ENCODE measurements at places on chromosomes 12 and 14.

DNA sequence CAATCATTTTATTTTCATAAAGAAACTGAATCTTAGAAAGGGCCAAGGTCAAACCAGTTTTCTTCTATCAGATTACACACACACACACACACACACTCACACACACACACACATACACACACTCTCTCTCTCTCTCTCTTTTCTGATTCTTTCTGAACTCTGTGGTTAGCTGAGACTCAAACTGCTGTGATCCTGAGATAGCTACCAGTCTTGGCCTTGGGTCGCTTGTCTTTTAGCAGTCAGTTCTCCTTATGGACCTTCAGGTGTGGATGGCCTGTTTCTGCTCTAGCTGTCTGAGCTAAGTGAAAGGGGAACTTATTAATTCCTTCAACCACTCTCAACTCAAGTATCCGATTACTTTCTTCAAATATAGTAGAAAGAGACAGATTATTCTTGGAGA lies 145.1 kb downstream of the GRIP1 start:
- no peak for DNase-seq

- no peak for DNase-seq
These were observed 52.9 kb downstream of the EGLN3 start for GRCh38 chr14:33897878-33898535.

- no peak for DNase-seq
These were observed 412 bp downstream of the FGFR1OP2 start for GRCh38 chr12:26938701-26939062.

DNA sequence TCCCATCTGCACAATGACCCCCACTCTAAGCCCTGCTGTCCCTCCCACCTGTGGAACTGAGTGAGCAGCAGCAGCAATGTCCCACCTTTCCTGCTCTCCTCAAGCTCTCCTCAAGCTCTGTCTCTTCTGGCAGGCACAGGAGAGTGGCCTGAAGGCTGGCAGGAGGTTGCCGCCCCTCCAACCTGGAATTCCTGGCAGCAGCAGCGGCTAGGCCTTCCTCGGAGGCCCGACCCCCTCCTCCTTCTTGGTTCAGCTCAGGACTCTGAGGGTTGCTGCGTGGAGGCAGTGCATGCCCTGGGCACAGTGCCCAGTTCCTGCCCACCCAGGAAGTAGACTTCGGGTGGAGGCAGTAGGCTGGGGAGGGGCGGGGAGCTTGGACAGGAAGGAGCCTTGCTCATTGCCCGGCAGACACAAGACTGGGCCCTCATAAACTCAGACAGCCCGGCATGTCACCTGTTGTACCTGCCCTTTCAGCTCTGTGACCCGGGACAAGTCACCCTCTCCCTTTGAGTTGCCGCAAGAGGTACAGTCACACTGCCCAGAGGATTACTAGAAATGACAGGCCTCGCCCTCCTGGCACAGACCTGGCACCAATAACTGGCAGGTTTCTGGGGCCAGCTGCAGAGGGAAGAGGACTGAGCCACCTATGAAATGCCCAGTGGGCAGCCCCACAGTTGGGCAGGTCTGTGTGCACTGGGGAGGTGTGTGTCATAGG lies 2.1 kb upstream of the SERPINA1 start:
- DNase-seq = no peak

GRCh38 chr12:47941871-47942613 lies 21.4 kb upstream of the TMEM106C start:
- DNase-seq = peak; percentile 42

DNA sequence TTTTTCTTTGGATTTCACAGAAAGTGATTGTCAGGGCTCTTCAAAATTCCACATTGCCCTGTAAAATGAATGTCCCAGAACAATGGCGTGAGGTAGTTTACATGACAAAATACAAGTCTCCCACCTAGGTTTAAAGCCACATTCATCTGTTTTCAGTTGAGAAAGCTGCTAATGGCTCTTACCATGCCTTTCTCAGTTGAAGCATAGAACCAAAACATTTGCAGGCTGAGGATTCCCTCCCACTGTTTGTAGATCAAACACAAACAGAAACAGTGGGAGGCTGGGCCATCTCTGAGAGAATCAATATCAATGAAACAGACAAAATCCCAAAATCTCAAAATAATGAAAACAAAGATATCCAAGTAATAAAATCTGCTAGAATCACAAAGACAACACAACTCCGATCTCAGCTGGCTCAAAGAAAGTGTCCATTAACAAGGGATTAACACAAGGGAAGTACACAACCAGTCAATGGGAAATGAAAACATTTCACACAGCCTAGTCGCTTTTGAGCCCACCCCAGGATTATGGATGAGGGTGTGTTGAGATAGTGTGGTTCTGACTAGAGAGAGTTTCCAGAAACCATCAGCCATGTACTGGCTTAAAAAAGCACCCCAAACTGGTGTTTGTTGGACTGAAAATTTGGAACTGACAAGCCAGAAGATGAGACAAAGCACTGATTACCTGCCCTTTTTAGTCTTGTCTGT lies 54.5 kb upstream of the TMEM260 start:
- no peak for DNase-seq

- no peak for DNase-seq
These were observed 56.9 kb downstream of the SCFD1 start for GRCh38 chr14:30678926-30679431.

DNA sequence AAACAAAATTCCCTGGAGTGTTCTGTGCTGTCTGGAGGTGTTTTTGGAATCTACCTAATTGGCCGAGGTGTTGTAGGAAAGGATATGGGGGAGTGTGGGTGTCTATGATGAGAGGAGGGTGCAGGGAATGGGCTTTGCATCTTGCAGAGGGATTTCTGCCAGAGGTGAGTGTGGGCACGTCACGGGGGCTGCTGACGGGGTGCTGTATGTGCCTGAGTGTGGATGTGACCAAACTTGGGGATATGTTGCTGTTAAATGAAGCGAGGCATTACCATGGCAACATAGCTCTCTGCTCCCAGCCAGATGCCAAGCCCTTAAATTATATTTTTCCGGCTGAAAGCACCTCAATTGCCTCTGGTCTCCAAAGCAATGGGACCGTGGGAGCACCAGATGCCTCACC lies 44.3 kb upstream of the SPTLC2 start:
- DNase-seq = no peak

- DNase-seq = no peak
These were observed 292.9 kb downstream of the RAD51B start for GRCh38 chr14:68112442-68112841.

GRCh38 chr12:10101042-10101579 lies 2.3 kb upstream of the CLEC1A start:
- DNase-seq = no peak

- no peak for DNase-seq
These were observed 13.8 kb downstream of the NOS1 start for GRCh38 chr12:117347588-117347987.

- DNase-seq = no peak
These were observed 57.1 kb downstream of the VWF start for GRCh38 chr12:6067152-6067916.

- no peak for DNase-seq
These were observed 47.4 kb upstream of the ABCC9 start for GRCh38 chr12:21988619-21989018.

GRCh38 chr12:14417715-14418114 lies 52.2 kb downstream of the ATF7IP start:
- DNase-seq = peak; percentile 63

GRCh38 chr12:64893961-64894360 lies 69.5 kb downstream of the TBC1D30 start:
- DNase-seq = no peak

DNA sequence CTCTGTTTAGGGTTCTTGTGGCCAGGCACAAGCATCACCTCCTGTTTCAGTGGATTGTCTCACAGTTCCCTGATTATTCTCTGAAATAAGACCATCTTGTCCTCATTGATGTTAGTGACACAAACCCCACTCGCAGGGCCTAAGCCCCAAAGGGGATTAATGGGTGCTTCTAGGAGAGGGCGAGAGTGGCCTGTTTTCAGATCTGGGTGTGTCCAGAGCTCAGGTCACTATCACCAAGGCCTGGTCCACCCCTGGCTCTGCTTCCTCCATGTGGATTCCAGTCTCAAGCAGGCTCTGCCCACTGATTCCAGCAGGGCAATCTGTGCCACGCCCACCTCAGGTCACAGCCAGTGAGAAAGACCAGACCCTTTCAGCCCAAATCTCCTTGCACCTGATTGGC lies 361.9 kb downstream of the ADGRD1 start:
- DNase-seq = no peak

DNA sequence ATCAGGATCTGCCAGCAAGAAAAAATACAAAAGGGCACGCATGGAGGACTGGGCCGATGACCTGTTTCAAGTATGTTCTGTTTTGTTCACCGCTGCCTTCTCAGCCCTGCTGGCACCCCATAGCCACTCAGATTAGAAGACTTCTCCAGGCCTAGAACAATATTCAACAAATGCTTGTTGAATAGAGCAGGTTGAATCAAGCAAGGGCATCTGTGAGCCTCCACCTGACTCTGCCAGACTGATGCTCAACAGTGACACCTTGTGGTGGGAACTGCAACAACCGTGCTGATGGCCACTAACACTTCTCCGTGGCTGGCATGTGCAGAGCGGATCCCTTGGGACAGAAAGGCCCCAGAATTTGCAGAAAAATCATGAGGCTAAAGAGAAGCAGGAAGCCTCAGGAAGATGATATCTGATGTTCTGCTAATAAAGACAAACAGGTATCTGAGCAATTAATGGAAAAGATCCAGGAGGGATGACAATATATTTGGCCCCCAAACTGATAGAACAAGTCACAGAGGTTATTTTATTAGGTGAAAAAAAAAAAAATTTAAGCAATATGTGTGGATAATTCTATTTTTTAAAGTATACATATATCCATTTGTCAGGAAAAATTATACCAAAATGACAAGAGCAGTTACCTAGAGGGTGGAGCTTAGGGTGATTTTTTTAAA lies 114.3 kb downstream of the KSR2 start:
- peak; percentile 27 for DNase-seq

DNA sequence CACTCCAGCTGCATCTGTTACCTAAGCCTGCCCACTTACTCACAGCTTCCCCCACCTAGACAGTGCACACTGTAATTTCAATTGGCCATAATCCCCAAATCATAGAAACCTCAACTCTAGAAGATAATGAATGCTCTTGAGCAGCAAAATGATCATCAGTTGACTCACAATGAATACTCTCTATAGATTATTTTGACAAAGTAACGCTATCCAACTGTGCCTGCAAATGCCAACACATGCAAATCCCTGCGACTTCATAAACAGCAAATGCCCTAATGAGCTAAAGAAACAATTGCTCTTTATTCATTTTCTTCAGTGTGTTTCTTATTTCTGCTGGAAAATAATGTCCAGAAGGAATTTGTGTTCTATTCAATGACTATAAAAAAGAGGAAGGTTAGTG lies 319.5 kb downstream of the PAWR start:
- DNase-seq = no peak

DNA sequence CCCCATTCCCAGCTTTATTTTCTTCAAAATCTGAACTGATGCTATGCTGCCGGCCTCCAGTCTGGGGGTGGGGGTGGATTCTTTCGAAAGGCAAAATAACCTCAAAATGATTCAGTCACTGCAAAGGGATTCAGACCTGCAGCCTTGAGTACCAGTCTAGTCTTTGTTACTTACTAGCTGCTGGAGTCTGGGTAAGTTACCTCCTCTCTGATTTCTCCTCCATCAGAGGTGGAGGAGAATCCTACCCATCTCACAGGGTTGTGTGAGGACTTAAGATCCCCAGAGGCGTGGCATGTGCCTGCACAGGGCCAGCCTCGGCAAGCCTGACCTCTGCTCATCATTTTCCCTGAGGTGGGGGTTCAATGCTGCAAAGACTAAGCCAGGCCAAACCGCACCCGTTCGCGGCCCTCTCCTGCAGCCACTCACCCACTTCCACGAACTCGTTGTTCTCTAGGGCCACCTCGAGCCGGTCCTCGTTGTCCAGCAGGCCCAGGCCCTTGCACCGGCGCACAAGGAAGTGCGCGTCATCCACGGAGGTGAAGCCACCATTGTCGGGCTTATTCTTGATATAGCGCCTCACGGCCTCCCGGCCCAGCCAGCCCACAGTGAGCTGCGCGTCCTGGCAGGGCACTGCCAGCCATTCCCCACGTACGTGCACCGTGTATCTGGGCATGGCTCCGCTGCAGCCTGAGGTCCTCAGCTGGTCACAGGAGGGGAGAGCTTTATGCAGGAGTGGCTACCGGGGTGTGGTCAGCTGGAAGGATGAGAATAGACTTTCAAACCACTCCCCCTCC lies 709 bp downstream of the HAL start:
- no peak for DNase-seq

- DNase-seq = no peak
These were observed 337.6 kb upstream of the CLEC14A start for GRCh38 chr14:38593476-38593875.

DNA sequence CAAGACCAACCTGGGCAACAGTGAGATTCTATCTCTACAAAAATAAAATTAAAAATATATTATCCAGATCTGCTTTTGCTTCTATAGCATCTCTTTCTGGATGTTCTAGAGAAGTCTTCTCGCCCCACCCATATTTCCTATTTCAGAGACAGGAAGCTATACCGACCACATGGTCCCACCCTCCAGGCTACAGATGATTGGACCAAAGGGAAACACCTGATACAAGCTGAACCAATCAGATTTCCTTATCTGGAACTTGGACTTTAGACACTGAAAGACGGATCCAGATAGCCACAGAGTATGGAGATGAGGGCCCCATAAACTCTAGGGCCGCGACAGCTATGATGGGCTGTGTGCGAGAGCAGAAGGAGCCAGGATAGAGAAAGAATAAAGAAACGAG lies 48.7 kb downstream of the CCDC60 start:
- DNase-seq = no peak

- DNase-seq = no peak
These were observed 82.4 kb downstream of the PPP2R5E start for GRCh38 chr14:63460680-63461369.
